ENCODE measurements at places on chromosomes 5 and 9.

GRCh38 chr9:81620002-81620390 lies 69.4 kb downstream of the TLE1 start:
- no peak for DNase-seq

GRCh38 chr9:561427-561826 lies 280.1 kb upstream of the DMRT1 start:
- no peak for DNase-seq

DNA sequence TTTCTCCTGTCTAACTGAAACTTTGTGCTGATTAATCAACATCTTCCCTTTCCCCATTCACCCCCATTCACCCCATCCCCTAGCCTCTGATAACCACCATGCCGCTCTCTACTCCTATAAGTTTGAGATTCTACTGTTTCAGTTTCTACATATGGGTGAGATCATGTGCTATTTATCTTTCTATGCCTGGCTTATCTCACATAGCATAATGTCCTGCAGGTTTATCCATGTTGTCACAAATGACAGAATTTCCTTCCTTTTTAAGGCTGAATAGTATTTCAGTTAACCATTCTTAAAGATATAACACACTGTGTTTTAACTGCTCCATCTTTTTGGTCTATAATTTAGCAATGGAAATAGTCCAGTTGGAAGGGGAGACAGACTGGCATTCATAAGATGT lies 205.1 kb downstream of the SNCAIP start:
- no peak for DNase-seq

- DNase-seq = no peak
Measured at GRCh38 chr9:108356806-108357205, 499.0 kb downstream of the ACTL7B start.

DNA sequence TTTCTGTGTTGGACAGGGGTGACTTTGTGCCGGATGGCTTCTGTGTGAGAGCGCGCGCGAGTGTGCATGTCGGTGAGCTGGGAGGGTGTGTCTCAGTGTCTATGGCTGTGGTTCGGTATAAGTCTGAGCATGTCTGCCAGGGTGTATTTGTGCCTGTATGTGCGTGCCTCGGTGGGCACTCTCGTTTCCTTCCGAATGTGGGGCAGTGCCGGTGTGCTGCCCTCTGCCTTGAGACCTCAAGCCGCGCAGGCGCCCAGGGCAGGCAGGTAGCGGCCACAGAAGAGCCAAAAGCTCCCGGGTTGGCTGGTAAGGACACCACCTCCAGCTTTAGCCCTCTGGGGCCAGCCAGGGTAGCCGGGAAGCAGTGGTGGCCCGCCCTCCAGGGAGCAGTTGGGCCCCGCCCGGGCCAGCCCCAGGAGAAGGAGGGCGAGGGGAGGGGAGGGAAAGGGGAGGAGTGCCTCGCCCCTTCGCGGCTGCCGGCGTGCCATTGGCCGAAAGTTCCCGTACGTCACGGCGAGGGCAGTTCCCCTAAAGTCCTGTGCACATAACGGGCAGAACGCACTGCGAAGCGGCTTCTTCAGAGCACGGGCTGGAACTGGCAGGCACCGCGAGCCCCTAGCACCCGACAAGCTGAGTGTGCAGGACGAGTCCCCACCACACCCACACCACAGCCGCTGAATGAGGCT lies at the start of gene ADRB2:
Gene ADRB2, plus strand, starts transcription at position 559 of the 686 bp plus-strand sequence. CDS start 221 bp downstream, outside the sequence.
- DNase-seq = peak; percentile 98

DNA sequence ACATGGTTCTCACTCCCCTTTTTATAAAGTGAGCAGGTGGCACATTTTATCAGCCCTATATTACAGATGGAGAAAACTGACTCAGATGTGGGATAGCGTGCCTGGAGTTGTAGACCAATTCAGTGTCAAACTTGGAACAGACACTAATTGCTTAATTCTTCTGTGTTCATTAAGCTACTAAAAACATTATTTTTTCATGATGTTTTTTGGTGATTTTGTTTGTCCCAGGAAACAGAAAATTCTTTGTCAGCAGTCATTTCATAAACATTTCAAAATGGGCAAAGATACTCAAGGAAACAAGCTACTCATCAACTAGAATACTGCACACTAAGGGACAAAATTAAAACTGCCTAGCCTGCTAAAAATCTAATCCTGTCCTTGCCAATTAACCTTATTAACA lies 2.2 kb downstream of the ABHD17B start:
- DNase-seq = no peak

All from tibial artery (tissue), 4 donors.